ENCODE measurements at places on chromosomes 11 and 22.

DNA sequence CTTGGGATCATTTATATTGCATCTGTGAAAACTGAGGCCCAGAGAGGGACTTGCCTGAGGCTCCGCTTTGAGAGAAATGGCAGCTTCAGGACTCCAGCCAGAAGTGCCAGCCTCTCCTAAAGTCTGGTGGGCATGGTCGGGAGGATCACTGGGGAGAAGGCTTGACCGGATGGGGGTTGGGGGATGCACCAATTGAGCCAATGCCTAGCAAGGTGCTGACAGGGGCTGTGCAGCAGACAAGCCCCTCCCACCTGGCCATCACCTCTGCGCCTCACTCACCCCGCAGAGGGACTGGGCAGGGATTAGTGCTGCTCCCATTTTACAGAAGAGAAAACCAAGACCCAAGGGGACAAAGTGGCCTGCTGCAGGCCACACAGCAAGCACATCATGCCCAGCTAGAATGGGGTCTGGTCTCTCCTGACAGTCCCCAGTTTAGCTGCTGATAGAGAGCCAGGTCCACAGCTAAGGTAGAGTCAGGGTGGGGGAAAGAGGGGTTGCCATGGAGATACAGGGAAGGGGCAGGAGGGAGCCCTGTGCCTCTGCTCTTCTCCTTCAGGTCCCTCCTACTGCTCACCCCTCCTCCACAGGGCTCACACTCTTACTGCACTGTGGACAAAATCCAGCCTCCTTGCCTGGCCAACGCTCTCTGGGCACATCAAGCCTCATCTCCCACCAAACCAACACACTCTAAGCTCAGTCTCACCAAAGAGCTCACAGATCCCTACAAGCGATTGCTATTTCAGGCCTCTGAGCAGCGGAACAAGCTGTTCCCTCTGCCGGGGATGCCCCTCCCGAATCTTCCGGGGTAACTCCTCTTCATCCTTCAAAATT is 29.5 kb downstream of the TEF start:
- DNase-seq: no peak

DNA sequence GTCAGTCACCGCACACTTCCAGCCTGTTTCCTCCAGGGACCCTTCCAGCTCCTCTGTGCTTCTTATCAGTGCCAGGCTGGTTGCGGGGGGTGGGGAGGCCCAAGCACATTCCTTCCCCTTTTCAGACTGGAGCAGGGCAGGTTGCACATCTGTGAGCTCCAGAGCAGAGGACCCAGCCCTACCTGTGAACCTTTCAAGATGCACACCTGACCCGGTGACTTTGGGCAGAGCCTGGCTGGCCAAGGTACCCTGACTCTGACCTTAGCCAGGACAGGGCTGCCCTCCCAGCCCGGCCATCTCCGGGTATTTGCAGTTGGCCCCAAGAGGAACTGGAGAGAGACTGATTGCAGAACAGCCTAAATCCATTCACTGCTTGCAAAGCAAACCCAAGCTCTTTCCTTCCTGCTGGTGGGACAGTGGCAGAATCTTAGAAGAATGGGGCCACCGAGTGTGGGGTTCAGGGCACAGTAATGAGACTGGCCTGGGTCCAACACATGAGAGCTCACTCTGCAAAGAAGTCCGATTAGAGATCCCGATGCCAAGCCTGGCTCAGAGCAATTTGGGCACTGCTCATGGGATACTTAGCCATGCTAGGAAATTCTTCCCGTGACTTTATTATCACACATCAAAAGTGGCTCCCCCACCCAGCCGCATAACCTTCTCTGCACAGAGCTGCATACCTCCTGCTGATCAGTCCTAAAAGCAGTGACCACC is 64.7 kb upstream of the CCND1 start:
- DNase-seq: no peak

DNA sequence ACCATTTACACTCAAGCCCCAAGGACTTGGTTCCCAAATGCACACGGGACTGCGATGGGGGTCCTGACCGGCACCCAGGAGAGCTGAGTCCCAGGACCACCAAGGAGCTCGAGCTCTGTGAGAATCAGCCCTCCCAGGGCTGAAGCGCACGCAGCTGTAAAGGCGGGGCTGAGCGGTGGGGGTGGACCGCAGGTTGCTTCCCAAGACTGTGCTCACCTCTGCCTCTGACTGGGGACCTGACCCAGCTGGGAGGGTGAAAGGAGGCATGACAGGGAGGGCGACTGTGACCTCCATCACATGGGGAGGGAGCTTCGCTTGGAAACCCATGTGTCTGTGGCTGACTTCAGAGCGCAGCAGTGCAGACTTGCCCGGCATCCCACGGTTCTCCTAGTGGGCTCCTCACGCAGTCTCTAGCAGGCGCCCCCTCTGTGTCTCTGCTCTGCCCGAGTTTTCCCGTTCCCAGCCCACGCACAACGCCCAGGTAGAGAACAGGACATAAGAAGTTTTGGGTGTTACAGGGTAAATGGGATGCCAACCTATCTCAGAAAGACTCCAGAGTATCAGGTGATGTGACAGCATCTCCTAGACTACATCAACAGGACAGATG is 15.4 kb upstream of the NAP1L4 start:
- DNase-seq: no peak

- DNase-seq: no peak
These were observed 90.8 kb downstream of the ABTB2 start for GRCh38 chr11:34267013-34267412.

DNA sequence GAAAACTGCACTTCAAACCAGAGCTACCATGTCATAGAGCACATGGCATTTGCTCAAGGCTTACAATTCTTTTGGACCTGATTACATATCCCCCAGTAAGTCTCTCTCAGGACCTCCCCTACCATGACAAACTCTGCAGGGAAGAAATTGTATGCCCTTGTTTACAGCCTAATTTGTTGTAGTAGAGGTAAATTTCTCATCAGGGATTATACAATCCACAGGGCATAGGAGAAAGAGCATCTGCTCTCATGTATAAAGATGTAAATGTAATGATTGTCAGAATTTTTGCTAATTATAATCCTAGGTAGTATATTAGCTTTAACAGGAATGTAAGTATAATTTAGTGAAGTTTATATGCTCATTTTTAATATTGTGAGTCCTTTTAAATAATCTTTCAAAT is at the start of gene OR8B3:
Gene OR8B3 (minus strand): TSS at position 101 of the 400 bp plus-strand sequence. CDS start 1,673 bp downstream, outside the sequence.
- DNase-seq: no peak

All from CD4-positive, alpha-beta T cell treated with Interleukin-17A for 1 hour (primary cell).